Fibroblast of the aortic adventitia (primary cell): ENCODE measurements at places on chromosomes 1 and 21. TPM values are rescaled to one million over a fixed set of nuclear protein-coding genes. Genes with fewer than 3 reads are reported as not detected.

Gene TPTE
- not detected in 2 replicates for total RNA-seq

Gene AQP10
- total RNA-seq: not detected in 2 replicates

Gene CDK11B
- total RNA-seq: 10.5 and 21.6 TPM in 2 replicates

Gene IVL
- total RNA-seq: not detected in 2 replicates

Gene HTR1D
- not detected in 2 replicates for total RNA-seq

Gene RGS7
- 0.63 TPM in 1 of 2 replicates, not detected in the other for total RNA-seq

Gene RNPEP
- 49.3 and 189 TPM in 2 replicates for total RNA-seq

Gene C1QA
- total RNA-seq: not detected in 2 replicates

Gene TRAF3IP3
- 0.65 TPM in 1 of 2 replicates, not detected in the other for total RNA-seq

Gene OR2M3
- total RNA-seq: under 0.01 TPM in 1 of 2 replicates, not detected in the other

Gene CELA3A
- not detected in 2 replicates for total RNA-seq

Gene XCL2
- total RNA-seq: not detected in 2 replicates

Gene BSND
- total RNA-seq: not detected in 2 replicates
